Activated CD4-positive, CD25-positive, alpha-beta regulatory T cell treated with anti-CD3 and anti-CD28 coated beads, Interleukin-2, amount 50 U/mL, for 24 hours (primary cell): ENCODE measurements at places on chromosomes 7 and 10.

GRCh38 chr10:115606086-115606485 is 512.9 kb downstream of the ATRNL1 start:
- no peak for ATAC-seq

DNA sequence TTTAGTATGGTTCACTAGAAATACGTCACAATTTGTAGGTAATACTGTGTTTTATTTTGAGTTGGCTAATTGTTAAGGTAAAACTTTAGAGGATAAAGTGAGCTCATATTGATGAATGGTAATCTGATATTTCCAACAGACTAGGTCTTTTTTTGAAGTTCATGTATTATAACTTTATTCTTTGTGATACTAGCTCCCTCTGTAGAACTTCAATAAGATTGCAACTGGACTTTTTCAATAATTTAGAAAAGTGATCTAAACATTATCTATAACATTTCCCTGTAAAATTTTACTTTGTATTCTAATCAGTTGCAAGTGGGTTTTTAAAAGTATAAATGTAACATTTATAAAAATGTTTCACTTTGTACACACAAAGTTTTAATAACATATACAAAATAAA is 83.5 kb downstream of the ADK start:
- no peak for ATAC-seq

GRCh38 chr7:489876-490275 is 29.8 kb downstream of the PDGFA start:
- ATAC-seq, result no peak

- ATAC-seq, result no peak
Measured at GRCh38 chr10:126253611-126253998, 134.7 kb downstream of the ADAM12 start.

GRCh38 chr7:76409537-76409936 is at the start of gene SSC4D:
SSC4D (minus strand) TSS chr7:76409697; CDS start chr7:76404439, 5,258 bp downstream.
- no peak for ATAC-seq

GRCh38 chr7:8637322-8637721 is 203.9 kb downstream of the NXPH1 start:
- no peak for ATAC-seq

- peak; percentile 47 for ATAC-seq
Measured at GRCh38 chr7:28239823-28240204, 59.2 kb upstream of the JAZF1 start.

DNA sequence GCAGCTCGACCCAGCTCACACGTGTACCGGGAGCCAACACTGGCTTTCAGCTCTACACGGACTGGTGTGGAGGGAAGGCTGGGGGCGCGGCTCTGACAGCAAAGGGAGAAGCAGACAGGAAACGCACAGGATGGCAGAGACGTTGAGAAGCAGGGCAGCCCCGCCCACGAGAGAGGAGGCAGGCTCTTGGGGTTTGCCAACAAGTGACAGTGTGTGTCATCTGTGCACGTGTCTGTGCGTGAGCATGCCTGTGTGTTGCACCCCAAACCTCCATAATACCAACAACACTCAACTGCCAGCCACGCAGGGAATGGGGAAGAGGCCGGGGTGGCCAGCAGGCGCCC is 64.4 kb upstream of the PDGFA start:
- peak; percentile 86 for ATAC-seq

- no peak for ATAC-seq
Measured at GRCh38 chr10:110410329-110411046, 87.2 kb upstream of the DUSP5 start.

GRCh38 chr7:128148676-128149075 is 92.4 kb upstream of the LEP start:
- ATAC-seq, result no peak

GRCh38 chr10:131737543-131738395 is 163.0 kb upstream of the PPP2R2D start:
- no peak for ATAC-seq

DNA sequence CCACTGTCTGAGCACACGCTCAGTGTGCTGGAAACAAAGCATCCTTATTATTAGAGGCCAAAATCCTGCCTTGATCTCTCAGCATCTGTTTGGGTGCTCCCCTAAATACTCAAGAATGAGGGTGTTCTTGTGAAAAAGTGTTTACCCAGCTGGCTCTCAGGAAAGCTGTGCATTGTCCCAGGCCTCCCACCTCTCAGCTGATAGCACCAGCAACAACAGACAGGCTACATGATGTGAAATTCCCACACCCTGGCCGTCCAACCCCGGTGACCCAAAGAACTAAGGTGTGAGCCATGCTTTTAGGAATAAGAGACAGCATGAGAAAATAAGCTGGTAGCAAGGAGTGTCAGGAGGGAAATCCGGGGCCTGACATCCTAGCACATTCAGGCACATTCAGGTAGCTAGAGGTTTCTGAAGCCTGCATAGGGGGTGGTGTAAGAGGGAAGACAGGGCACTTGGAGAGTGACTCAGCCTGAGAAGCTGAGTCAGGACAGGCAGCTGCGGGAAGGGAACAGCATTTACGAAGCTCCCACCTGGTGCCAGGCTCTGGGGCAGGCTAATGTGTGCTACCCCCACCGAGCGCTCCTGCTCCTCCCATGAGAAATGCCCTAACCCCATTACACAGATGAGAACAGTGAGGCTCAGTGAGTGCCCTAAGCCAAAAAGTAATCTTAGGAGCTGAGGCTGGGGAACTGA is 205.6 kb downstream of the GRID1 start:
- no peak for ATAC-seq

- ATAC-seq, result peak; percentile 24
Measured at GRCh38 chr10:124647421-124648130, 96.6 kb downstream of the FAM53B start.

- ATAC-seq, result no peak
Measured at GRCh38 chr7:159144758-159145489, at the start of gene VIPR2. VIPR2 (minus strand) TSS chr7:159144867; CDS start chr7:159144771, 96 bp downstream.

DNA sequence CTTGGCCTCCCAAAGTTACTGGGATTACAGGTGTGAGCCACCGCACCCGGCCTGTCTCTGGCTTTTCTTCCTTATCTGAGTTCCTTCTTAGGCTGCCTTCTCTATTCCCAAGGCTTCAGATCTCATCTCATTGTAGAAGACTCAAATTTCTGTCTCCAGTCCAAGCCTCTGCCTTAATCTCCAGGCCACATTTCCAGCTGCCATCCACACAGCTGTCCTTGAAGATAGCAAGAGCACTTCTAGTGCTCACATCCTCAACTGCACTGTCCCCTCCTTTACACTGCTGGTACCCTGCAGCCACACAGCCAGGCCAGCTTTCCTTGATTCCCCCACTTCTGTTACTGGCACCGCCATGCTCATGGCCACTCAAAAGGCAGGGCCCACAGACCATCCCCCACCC is 35.6 kb downstream of the POLL start:
- no peak for ATAC-seq

- ATAC-seq, result no peak
Measured at GRCh38 chr10:43524434-43525247, 49.8 kb downstream of the ZNF239 start.

DNA sequence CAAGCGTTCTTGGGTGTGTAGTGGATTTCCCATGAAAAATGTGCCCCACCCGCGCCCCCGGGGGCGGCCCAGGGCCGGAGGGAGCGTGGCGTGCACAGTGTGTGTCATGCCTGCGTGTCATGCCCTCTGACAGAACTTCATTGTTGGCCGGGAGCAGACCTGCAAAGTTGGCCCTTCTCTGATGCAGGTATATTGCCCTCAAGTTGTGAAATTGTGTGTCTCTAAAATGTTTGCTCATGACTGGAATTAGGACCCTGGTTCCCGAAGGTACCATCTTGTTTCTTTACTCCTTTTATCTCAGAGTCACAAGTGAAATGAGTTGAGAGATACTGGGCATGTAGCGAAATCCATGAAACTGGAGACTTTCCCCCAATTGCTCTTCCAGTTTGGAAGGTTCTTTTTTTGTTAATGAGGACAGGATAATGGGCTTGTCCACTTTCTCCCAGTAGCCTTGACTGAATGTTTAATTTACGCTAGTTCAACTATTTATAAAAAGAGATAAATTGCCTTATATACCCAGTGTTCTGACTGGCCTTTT is 26.2 kb downstream of the ADK start:
- peak; percentile 14 for ATAC-seq

DNA sequence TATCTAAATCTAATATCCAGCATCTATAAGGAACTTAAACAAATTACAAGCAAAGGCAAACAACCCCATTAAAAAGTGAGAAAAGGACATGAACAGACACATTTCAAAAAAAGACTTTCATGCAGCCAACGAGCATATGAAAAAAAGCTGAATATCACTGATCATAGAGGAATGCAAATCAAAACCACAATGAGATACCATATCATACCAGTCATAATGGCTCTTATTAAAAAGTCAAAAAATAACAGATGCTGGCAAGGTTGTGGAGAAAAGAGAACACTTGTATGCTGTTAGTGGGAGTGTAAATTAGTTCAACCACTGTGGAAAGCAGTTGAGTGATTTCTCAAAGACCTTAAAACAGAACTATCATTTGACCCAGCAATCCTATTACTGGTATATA is 334.4 kb upstream of the CACNA2D1 start:
- no peak for ATAC-seq

- no peak for ATAC-seq
Measured at GRCh38 chr10:78804411-78805032, 264.2 kb upstream of the ZMIZ1 start.

- no peak for ATAC-seq
Measured at GRCh38 chr10:110861476-110861875, 10.3 kb upstream of the PDCD4 start.

- no peak for ATAC-seq
Measured at GRCh38 chr10:133124357-133125211, 35.4 kb upstream of the KNDC1 start.

- ATAC-seq, result no peak
Measured at GRCh38 chr10:33334153-33334804, at the start of gene NRP1. NRP1 (minus strand) TSS chr10:33334667; CDS start chr10:33334382, 285 bp downstream.

- no peak for ATAC-seq
Measured at GRCh38 chr7:140537750-140538482, 58.6 kb upstream of the MKRN1 start.
